Hepatocyte (in vitro differentiated cells): ENCODE measurements at places on chromosomes 16 and 17.
A peak's percentile ranks its signal among the peaks of the same experiment; 100 is the strongest.

DNA sequence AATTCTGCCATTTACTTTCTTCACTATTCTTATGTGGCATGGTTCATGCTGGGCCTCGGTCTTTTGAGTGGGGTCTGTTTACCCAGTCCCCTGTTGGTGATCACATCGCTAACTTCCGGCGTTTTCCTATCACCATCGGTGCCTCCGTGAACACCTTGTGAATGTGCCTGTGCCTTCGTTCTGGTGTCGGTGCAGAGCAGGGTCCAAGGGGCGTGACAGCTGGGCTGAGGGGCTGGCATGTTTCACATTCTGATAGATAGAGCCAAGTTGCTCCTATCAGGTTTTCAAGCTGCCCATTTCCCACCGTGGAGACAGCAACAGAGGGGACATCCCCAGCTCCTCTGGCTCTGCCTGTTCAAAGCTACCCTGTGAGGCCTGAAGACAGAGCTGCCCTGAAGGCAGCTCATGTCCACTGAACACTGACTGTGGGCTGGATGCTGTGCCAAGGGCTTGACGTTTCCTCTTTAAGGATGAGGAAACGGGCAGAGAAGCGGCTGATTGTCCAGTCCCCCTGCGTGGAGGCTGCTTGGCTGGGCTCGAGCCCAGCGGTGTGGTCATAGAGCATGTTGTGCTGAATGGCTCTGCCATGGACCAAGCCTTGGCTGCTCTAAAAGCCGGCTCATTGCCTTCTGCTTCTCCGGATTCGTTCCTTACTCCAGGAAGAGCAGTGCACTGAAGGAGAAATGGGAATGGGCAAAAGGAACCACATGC lies 17.0 kb downstream of the DHODH start:
- DNase-seq: no peak

DNA sequence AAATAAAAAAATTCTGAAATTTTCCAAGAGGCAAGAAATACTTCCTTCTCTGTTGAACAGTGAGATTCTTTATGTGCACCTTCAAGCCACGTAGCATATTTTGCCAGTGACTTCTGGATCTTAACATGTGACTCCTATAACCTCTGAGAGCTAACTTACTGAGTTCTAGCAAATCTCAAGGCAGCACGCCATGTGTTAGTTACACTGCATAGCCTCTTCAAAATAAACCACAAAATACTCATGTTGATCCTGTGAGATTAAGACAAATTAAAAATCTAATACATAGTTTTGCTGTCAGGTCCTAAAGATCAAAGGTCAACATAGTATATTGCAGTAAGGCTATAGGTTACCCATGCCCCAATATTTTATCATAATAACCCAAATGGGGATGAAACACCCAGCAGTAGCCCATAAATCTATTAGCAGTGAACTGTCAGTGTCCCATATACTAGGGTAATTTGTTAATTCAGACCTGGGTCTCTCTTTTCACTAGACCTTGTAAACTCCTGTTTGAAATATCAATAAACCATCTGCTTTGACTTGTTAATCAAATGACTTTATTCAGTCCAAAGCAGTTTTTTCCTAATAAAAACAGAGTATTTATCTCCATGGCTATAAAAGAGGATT lies 343.1 kb downstream of the ZFHX3 start:
- no peak for DNase-seq

- peak; percentile 82 for DNase-seq
Observed at GRCh38 chr17:19513897-19514488, 19.7 kb upstream of the SLC47A1 start.

DNA sequence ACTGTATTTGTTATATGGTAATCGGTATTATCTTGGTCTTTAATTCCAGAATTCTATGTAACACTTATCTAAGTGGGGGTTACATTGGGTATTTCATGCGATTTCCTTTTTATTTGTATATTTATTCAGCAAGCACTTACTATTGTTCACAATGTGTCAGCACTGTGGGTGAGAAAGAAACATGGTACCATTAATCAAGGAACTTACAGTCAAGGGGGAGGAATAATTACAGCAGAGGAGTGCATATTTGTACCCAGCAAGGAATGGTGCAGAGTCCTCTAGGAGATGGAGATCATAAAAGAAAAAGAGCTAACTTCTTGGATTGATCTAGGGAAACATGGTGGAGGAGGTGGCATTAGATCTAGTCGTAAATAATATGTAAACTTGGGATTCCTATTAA lies 117.0 kb upstream of the KCNJ16 start:
- DNase-seq: no peak

DNA sequence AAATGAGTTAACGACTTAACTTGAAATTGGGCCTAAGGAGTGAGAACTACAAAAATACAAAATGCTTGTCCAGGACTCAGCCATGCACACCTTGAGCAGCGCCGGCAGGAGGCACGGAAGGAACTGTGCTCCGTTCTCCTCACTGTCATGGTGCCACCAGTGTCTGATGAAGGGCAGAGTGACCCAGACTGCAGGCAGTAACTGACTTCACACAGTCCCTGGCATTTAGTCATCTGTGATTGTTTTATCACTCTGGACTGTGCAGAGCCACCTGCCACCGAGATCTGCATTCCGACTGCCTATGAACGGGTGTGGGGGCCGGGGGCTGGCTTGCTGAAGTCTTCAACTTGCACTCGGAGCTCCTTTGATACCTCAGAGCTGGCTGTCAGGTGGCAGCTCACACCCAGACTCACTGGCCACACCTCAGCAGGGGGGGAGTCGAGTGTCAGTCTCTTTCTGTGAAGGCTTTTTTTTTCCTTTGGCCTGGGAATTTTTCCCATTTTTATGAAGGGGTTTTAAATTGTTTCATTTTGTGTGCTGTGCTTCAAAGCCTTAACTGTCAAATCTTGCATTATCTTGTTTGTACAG lies 20.2 kb upstream of the ENDOV start:
- DNase-seq: no peak

DNA sequence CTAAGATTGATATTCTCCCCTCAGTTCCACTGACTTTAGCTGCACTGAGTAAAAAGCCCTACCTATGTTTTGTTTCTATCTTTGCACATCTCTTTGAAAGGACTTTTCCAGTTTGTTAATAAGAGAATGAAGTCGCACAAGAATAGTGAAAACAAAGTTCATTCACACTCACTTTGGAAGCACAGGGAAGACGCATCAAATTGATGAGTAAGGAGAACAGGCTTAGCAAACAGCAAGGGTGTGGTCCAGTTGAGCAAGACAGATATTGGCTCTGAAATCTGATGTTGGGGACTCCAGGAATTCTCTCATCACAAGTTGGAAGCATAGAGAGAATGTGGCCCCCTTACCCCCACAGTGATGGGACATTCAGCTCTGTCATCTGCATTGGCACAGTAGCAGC lies 221.3 kb downstream of the CDH11 start:
- no peak for DNase-seq

- no peak for DNase-seq
Observed at GRCh38 chr17:42530952-42531454, 5.0 kb upstream of the NAGLU start.

DNA sequence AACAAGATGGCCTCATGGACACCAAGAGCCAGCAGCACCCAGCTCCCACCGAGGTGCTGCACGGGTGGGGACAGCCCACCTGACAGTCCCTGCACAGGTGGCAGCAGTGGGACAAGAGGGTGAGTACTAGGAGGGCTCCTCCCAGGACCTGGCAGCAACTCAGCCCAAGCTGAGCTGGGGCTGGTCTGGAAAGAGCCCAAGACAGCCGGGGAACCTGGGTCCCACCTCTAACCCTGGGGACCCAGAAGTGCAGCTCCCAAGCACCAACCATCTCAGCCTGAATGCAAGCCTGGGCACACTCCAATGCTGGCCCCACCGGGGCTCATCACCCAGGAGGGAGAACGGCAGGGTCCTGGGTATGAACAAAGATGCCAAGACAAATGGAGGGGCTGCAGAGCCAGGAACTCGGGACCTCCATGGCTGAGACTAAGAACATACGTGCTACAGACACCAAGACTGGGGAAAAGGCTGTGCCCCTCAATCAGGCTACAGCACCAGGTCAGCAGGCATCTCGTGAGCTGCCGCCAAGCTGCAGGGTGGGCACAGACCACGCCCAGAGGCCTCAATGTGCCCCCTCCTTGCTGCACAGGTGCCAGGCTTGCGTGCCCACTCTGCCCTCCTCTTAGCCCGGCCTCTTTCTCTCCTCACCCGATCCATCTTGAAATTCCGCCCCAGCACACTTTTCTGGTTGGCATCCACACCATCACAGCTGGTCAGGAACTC lies 37.5 kb upstream of the GSG1L start:
- DNase-seq: no peak

GRCh38 chr16:58039829-58040495 lies 14.4 kb downstream of the MMP15 start:
- DNase-seq: no peak

DNA sequence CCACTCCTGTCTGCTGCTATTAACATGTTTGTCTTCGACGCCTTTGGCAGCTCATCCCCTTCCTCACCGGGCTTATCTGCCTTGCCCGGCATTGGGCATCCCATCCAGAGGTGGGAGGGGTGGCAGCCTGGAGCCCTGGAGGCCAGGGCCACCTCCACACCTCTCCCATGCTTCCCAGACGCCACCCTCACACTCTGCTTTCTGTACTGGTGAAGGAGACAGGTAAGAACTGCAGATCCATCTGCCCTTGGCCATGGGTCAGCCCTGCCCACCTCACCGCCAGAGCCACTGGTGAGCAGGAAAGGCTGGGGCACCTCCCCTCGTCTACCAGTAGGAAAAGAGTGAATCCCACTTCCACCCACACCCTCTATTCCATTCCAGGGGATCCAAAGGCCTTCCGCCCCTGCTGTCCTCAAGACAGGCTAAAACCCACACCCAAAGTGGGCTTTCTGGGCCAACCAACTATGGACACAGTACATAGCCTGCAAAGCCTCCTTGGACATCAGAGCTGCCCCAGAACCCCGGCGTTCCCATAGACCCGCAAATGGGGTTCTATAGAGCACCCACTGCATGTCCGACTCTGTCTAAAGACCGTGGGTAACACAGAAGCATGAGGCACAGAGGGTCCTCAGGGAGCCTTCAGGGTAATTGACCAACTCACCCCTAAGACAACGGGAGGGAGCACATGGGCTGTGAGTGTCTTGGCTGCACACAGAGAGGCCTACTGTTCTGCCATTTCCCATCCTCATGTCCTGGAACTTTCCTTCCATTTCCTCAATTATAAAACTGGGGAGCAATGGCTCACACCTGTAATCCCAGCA lies 23.4 kb upstream of the RBFOX3 start:
- no peak for DNase-seq

GRCh38 chr16:88537859-88538258 lies 32.3 kb upstream of the ZC3H18 start:
- DNase-seq: no peak

GRCh38 chr16:58755989-58756649 lies 22.0 kb upstream of the GOT2 start:
- DNase-seq: peak; percentile 87

- DNase-seq: no peak
Observed at GRCh38 chr17:4256952-4257351, 6.8 kb downstream of the ANKFY1 start.

GRCh38 chr17:58191241-58191896 lies 1.2 kb upstream of the EPX start:
- DNase-seq: no peak

- DNase-seq: no peak
Observed at GRCh38 chr16:26787924-26788323, 278.8 kb upstream of the C16orf82 start.

DNA sequence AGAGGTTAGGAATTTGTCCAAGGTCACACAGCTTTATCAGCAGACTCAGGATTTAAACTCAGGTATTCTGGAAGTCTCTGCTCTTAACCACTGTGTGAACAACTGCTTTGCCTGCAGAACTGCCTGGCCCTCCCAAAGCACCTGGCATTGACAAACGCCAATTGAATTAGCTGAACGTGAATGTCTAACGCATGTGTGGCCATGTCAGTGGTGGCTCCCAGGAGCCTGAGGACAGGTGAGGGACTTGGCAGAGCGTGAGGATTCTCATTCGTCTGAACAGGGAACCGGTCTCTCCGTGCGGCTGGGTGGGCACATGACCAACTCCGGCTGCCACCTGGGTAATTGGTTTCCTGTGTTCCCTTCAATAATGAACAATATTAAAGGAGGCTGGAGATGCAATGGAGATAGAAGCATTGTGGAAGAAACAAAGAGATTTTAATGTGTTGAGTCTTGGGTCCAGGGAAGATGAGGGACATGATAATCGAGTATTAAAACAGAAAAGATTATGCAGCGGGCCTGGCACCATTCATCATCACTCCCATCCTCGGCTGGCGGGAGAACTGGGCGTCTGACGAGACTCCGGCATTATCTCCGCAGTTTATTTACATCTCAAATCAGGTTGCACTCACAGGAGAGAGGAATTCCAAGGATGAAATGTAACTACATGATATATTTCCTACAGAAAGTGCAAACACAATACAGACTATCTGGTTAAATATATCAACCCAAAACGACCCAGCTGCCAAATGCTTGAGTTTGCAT lies 113.5 kb downstream of the NPIPB5 start:
- DNase-seq: no peak

DNA sequence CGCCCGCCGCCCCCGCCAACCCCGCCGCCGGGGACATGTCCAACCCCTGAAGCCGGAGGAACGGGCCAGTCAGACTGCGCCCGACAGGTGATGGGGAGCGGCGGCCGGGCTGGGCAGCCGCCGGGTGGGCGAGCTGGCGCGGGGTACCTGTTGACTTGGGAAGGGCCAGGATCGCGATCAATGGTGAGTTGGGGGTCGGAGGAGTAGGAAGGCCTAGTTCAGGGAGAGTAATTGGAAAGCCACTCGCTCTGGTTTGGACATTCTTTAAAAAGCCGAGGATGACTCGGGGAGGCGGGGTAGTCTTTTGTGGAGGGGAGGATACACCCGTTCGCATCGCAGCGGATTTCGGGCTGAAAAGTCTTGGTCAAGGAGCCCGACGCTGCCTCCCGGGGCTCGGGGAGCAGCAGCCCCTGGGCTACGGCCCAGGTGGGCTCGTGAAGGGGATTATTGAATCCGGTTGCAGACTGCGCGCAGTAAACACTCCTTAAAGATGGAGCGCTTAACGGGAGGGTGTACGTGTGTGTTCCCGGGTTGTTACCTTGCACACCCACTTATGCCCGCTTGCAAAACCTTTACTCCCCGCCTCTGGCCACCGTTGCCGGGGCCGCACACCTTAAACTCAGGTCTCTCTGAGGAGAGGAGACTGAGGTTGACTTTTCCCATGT lies 123.8 kb downstream of the GOSR1 start:
- peak; percentile 26 for DNase-seq

DNA sequence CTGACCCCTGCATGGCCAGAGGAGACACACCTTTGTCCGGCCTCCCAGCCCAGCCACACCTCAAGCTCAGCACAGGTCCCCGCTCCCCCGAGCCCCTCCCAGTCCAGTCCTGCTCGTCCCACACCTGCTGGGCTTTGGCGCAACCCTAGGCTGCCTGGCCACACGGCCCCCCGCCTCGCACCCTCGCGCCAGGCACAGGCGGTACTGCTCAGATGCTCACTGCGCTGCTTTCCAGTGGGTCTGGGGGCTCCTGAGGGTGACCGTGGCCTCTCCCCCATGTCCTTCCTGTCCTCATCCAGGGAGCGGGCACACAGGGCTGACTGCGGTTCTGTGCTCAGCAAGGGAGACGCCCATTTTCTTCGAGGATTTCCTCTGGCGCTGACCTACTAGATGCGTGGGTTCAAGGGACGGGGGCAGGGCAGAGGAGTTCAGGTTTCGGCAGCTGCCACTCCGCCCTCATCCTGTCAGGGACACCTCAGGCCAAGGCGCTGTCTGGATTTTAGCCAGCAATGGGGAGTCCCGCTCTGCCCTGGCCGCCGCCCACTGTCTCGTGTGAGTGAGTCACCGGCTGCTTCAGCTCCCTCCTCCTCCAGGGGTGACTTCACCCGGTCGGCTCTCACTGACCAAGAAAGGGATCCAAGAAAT lies 118.0 kb upstream of the ZNF469 start:
- DNase-seq: peak; percentile 93
